ENCODE measurements at places on chromosomes 4 and X. TPM values are rescaled to one million over a fixed set of nuclear protein-coding genes. Genes with fewer than 3 reads are reported as not detected.

DNA sequence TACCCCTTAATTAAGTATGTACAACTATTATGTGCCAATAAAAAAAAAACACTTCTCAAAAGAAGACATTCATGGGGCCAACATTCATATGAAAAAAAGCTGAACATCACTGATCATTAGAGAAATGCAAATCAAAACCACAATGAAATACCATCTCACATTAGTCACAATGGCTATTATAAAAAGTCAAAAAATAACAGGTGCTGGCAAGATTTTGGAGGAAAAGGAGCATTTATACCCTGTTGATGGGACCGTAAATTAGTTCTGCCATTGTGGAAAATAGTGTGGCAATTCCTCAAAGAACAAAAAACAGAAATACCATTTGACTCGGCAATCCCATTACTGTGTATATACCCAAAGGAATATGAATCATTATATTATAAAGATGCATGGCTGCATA is 229.9 kb downstream of the PAPSS1 start:
- H3K27me3 ChIP-seq: no peaks in the 10 kb centered on the region
- no peak overlapping the region for H3K4me3 ChIP-seq
- no peaks in the 10 kb centered on the region for H3K36me3 ChIP-seq
- H3K4me1 ChIP-seq: no peaks in the 10 kb centered on the region
- H3K27ac ChIP-seq: no peak overlapping the region

DNA sequence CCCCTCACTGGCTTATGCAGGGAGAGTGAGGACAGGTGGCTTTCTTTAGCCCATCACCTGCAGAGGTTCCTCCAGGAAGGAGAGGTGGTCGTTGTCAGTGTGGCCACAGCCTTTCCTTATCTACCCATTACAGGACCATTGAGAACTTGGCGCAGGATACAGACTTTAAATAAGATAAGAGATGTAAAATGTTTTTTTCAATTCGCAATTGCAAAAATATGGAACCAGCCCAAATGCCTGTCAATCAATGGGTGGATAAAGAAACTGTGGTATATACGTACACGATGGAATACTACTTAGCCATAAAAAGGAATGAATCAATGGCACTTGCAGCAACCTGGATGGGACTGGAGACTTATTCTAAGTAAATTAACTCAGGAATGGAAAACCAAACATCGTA is 6.9 kb upstream of the RNF175 start:
- H3K27ac ChIP-seq: no peak overlapping the region
- DNase-seq: no peak
- H3K36me3 ChIP-seq: no peaks in the 10 kb centered on the region

Gene HERC6
- total RNA-seq: 25.2 TPM

Gene SHROOM2
- total RNA-seq: 0.03 TPM

All from T-cell (primary cell).